Stomach (tissue), 19 donors: ENCODE measurements at places on chromosomes 11 and 22. TPM values are rescaled to one million over a fixed set of nuclear protein-coding genes. Genes with fewer than 3 reads are reported as not detected.

DNA sequence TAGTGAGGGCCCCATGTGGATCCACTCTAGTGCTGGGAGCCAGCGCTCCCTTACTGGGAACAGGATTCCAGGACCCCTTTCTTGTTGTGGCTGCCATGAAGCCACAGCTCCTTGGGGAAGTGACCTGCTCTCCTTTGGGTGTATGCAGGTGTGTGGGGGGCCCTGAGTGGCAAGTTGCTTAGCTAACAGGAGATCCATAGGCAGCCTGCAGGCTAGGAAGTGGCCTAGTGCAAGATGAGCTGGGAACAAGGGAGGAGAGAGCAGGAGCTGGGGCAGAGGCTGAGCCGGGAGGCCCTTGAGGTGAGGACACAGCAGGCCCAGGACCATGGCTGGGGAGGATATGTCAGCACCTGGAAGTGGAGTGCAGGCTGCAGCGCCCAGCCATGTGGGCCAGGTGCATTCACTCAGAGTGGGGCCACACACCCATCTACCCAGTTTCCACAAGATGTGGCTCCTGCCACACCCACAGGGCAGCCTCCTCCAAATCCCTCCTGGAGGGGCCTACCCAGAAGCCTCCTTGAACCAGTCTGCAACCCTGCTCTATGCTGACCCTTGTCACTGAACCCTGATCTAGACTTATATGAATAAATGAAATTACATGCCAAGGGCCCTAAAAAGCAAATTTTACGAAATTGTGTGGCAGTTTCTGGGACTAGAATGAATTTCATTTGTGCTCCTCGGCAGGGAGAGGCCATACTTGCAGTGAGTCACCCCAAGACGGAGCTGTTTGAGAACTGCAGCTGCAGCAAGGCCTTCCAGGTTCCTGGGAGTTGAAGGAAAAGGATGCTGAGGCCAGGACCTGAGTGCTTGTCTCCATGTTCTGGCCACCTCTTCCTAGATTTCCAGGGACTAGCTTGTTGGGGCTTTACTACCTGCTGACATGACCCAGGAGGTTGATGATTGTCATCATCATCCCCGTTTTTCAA lies 3.2 kb downstream of the THAP7 start:
- DNase-seq = no peak

DNA sequence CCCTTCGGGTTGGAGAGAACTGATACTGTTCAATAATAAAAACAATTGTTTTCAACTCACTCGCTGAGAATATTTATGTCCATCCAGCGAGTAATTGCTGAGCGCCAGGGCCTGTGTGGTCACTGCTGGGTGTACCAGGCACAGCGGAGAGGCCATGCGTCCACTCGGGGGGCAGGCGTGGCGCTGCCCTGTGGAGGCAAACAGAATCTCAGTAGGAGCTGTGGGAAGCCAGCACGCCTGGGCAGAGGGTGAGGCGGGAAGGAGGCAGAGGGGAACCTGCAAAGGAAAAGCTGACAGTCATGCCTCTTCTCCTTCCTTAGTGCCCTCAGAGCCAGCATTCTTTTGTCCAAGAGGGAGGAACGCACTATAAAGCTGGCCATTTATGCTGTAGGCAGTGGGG lies 11.4 kb downstream of the GLB1L3 start:
- no peak for DNase-seq

SLC25A18 gene
- polyA plus RNA-seq = 3.1 TPM

- no peak for DNase-seq
These were observed 9.5 kb downstream of the SLC16A8 start for GRCh38 chr22:38074181-38075104.

GRCh38 chr11:24457985-24458384 lies 38.9 kb upstream of the LUZP2 start:
- DNase-seq = no peak

DNA sequence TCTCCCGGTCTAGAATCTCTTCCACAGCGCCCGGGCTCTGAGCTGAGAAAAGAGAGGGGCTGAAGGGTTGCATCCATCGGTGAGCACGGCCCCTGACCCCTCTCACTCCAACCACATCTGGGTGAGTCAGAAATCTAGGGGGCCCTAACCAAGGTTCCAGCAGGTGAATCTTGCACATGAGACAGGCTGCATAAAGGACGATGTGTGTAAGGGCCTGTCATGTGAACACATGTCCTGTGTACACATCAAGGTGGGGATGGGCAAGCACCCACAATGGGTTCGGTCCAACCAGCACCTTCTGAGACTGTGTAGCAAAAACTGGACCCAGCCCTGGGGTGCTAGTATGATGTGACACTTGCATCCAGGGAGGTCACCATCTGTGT lies 1.2 kb downstream of the BET1L start:
- peak; percentile 23 for DNase-seq

- DNase-seq = no peak
These were observed 11.4 kb downstream of the ARAP1 start for GRCh38 chr11:72740562-72741428.

DNA sequence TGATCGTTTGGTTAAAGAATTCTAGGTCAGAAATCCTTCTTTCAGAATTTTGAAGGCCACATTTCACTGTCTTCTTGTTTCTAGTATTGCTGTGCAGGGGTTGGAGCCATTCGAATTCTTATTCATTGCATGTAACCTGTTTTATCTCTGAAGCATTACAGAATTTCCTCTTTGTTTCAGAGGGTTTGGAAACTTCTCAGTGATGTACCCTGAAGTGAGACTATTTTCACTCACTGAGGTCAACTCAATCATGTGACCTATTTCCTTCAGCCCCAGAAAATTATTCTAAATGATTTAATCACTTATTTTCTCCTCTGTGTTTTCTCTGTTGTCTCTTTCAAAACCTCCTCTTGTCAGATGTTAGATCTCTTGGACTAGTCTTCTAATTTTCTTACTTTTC lies 147.8 kb downstream of the ENTHD1 start:
- no peak for DNase-seq

DNA sequence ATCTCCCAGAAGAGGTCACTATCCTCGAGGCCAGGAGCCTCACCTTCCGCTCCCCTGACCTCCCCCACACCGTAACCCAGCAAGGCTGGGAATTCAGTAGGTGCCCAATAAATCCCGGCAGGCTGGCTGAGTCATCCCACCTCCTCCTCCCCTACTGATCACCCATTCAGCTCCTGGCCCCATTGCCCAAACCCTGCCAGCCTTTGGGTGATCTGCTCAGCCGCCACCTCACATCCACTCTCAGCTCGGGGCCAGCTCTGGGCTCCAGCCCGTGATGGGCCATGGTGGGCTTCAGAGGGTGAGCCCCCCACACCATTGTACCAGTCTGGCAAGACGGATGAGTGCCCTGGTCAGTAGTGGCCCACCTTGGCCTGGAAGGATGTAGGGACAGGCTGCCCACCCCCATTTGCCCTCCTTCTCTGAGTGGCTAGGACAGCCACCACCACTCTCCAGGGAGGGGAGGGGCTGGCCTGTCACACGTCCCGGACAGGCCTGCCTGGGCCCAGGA lies 8.2 kb downstream of the TRPM5 start:
- no peak for DNase-seq

DNA sequence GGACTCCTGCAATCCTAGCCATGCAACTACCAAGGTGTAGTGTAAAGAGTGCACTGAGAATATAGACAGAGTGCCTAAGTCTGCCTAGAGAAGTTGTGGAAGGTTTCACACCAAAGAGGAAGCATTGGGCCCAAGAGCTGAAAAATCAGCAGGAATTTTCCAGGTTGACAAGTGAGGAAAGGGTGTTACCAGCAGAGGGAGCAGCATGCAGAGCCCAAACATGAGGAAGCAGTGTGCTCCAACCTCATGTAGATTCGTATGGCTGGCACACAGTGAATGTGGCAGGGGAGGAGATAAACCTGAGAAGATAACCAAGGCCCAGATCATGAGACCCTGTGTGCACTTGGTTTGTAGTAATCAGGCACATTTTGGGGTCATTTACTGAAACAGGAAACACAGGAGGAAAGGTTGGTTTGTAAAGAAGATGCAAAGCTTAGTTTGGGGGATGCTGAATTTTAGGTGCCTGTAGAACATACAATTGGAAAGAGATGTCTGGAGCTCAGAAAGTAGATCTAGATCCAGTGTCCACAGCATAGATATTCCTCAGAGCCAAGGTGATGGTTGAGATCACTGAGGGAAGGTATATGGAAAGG lies 1.7 kb downstream of the HPX start:
- DNase-seq = peak; percentile 85

GRCh38 chr11:129278586-129279319 lies 86.6 kb upstream of the ARHGAP32 start:
- DNase-seq = no peak

DNA sequence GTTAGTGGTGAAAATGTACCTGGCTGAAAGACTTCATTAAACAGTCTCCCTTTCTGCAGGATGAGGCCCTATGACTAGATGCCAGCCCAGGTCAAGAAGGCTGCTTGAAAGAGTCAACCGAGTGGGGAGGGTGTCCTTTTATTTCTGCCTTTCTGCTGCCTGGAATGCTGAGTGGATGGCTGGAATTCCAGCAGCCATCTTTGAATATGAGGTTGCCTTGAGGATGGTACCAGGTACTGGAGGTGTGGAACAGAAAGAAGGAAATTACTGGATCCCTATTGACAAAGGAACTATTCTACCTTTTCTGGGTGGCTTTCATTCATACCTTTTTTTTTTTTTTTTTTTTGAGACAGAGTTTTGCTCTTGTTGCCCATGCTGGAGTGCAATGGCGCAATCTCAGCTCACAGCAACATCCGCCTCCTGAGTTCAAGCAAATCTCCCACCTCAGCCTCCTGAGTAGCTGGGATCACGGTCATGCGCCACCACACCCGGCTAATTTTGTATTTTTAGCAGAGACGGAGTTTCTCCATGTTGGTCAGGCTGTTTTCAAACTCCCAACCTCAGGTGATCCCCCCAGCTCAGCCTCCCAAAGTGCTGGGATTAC lies 107.3 kb downstream of the RPS6KA4 start:
- DNase-seq = no peak

- peak; percentile 32 for DNase-seq
These were observed 35.8 kb downstream of the GRIK4 start for GRCh38 chr11:120547316-120547715.

DNA sequence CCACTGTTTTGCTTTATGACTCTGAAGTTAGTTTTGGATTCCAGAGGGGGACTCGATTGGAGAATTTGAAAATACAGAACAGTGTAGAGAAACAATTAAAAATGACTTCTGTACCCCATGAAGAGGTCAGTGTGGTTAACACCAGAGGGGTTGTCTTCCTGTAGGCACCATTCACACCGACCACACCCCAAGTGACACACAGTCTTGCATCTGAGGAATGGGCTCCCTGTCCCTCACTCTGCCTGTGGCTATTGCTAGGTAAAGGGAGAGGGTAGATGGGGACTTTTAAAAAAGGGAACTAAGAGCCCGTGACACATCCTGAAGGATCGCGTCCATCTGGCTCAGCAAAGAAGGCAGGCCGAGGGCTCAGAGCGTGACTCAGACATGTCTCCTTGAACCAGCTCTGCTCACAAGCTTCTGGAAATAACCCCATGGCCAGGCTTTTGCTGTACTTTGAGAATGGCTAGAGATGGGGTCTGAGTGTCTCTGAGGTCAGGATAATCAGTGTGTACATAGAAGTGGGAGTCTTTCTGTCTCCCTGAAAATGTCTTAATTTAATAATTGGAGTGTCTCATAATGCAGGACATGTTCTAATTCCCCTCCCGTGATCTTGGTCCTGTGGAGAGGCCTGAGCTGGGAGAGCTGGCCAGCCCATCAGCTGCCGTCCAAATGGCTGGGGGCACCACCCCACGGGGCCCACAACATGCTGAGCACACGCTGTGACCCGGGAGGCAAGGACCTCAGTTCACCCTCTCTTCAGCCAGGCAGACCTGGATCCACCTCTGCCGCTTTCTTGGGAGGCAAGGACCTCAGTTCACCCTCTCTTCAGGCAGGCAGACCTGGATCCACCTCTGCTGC lies 39.3 kb downstream of the SGSM1 start:
- no peak for DNase-seq

- DNase-seq = no peak
These were observed 1.9 kb downstream of the CHADL start for GRCh38 chr22:41238570-41239442.

CARS1 gene
- polyA plus RNA-seq = 35.7 TPM

DNA sequence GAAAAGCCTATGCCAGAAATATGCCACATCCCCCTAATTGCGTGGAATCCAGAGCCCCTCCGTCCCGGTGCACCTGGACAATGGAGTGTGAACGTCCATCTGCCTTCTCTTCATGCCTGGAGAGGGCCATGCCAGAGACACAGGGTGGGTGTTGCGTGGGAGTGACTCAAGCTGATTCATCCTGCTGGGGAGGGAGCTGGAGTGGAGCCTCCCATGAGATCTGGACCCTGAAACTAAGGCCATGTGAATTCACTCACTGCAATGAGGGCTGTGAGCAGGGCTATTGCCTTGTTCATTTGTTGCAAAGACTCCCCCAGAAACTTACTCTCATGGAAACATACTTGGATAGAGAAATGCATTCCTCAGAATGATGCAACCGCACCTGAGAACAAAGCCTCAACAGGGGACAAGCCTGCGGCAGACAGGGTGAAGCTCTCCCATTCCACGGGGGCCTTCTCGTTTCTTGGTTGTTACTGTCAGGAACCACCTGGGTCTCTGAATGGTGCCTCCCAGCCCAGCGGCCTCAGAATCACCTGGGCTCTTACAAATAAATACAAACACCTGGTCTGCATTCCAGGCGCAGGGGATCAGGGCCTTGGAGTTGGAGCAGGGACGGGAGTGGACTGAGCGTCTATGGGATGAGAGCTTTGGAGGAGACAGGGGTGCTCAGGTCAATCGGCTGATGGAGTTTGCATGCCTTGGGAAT lies 1031.2 kb downstream of the BRD1 start:
- DNase-seq = peak; percentile 23

SPECC1L gene
- 6.0 TPM for polyA plus RNA-seq

GRCh38 chr11:62804310-62805075 lies 747 bp downstream of the NXF1 start:
- DNase-seq = peak; percentile 44

- DNase-seq = peak; percentile 77
These were observed 44.9 kb downstream of the MACROD1 start for GRCh38 chr11:64120951-64121569.
